Urothelium cell line (cell line): ENCODE measurements at places on chromosomes 6 and 20.

- DNase-seq, result no peak
Observed at GRCh38 chr20:50146732-50147662, 6.5 kb downstream of the PEDS1 start.

- DNase-seq, result no peak
Observed at GRCh38 chr20:46070215-46070900, 19.4 kb downstream of the NCOA5 start.

GRCh38 chr6:105728995-105729394 lies 326.1 kb upstream of the PREP start:
- DNase-seq, result no peak

DNA sequence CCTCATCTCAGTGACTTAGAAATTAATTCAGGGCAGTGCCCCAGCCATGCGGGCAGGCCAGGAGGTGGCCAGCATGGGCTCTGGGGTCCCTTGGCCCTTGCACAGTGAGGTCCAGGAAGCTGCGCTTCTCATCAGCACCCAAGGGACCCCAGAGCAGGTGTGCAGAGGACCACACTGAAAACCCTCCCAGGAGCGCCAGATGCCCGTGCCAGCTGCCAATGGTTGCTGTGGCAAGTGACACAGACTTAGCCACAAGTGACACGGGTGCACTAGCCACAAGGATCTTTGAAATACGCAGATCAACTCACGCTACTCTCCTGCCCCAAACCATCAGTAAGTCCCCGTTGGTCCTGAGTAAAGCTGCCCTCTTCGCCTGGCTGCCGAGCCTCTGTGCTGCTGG lies 88.1 kb downstream of the ERMARD start:
- no peak for DNase-seq

- no peak for DNase-seq
Observed at GRCh38 chr20:41011551-41012067, 17.0 kb upstream of the TOP1 start.

DNA sequence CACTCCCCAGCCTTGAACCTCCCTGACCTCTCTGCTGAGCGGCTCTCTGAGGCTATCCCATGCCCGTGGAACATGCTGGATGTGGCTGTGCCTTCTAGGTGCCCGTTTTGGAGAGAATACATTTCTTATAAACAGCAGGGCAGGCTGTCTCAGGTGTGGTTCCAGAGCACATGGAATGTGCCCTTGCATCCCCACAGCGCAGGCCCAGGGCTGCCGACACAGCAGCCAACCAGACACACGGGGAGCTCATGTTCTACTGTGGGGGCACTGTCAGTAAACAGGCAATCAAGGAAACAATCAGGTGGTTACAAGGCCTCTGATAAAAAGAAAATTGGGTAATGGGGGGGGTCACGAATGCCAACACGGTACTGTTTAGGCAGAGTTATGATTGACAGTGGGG lies 30.8 kb downstream of the FOXC1 start:
- no peak for DNase-seq

- no peak for DNase-seq
Observed at GRCh38 chr6:113888493-113888892, 31.3 kb downstream of the MARCKS start.

- no peak for DNase-seq
Observed at GRCh38 chr6:37449984-37450383, 17.0 kb downstream of the CMTR1 start.

DNA sequence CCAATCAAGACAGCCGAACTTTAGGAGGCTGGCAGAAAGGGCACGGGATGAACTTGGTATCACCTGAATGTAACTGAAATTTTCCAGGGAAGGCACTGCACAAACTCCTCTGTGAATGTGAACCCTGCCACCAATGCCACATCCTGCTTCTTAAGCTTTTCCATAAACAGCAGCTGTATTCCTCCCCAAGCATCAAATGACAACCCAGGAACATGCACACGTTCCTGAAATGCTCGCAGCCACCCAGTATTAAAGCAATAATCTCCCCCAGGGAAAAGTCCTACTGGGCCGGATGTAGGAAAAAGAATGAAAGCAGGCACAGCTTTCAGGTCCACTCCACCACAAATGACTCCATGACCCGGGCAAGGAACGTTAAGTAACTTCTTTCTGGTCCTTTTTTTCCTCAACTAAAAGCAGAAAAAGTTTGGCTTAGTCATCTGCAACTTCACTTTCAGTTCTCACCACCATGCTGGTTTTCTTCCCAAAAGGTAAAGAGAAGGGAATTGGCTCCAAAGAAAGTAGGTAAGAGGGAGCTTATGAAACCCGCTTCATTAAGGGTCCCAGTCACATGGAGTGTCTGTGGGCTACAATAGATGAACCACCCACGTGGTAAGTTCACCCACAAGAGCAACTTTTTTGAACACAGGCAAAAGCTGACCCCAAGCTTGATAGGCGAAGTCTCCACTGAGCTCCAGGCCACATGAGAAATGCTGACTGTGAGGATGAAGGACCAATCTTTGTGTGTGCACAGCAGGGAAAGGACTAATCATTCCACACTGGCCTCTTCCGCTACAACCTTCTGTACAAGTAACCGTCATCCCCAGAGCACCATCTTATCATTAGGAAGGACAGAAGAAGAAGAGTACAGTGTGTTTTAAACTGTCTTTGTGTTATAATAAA lies 90.1 kb downstream of the HIVEP2 start:
- no peak for DNase-seq
